Activated naive CD4-positive, alpha-beta T cell treated with Interleukin-2 at 50 U/mL for 16 hours (primary cell): ENCODE measurements at places on chromosomes 5 and 9.
A peak's percentile ranks its signal among the peaks of the same experiment; 100 is the strongest.

DNA sequence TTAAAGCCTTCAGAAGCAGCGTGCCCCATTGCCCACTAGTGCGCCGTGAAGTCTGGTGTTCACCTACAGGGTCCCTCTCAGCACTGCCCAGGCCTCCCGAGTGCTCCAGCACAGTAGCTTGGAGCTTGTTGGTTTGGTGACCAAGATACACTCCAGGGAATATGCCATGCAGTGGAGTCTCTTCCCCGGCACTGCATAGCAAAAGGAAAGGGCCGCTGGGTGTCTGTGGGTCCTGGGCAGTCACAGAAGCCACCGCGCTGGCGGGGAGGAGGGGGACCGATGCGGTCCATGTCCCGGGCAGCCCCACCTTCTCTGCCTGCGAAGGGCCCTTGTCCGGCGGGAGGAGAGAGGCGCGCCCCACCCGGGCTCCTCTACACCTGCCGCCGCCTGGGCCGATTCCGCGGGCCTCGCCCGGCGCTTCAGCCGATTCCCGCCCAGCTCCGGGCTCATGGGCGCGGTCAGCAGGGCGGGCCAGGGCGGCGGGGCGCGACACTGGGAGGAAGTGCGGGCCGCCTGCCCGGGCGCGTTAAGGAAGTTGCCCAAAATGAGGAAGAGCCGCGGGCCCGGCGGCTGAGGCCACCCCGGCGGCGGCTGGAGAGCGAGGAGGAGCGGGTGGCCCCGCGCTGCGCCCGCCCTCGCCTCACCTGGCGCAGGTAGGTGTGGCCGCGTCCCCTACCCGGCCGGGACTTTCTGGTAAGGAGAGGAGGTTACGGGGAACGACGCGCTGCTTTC is at the start of gene SYK:
TSS of gene SYK (plus strand) at position 579 of the 732 bp plus-strand sequence. CDS start 42,080 bp downstream, outside the sequence.
- no peak for DNase-seq

GRCh38 chr9:130451509-130452388 is 7.0 kb downstream of the ASS1 start:
- DNase-seq = no peak

DNA sequence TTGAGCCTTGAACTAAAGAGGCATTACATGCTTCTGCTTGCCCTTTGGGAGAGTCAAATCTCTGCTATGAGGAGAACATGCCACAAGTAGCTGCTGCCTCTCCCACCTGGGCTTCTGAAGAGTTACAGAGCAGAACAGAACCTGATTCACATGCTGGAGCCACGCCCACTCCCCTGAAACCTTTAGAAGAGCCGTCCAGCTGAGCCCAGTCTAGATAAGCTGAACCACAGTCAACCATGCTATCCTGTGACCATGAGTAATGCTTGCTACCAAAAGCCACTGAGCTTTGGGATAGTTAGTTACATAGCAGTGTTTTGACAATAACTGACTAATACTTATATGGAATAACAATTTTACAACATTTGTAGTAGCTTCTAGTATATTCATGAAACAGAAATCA is 111.0 kb upstream of the VCAN start:
- no peak for DNase-seq

GRCh38 chr5:33319841-33320240 is 120.9 kb upstream of the TARS1 start:
- DNase-seq = no peak

GRCh38 chr9:98149422-98149821 is 30.4 kb upstream of the TRIM14 start:
- DNase-seq = no peak

DNA sequence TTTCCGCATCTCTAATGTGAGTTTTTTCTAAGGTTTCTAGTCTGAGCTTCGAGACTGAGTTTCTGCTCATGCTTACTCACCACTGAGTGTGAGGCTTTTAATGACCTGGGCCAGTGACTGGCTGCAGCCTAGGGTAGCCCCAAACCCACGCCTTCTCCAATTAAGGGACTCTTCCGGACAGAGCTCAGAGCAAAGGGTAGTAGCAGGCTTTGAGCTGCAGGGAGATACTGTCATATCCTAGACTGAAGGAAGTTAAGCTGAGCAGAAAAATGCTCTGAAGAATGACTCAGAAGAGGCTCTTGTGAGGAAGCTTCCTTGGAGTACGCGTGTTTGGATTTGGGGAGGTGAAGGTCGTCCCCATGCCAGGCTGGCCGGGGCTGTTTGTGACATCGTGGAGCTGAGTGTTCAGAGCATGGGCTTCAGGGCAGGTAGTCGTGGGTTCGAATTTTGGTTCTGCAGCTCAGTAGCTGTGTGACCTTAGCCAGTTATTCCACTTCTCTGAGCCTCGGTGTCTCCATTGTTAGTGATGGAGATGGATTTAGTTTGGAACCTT is 3.5 kb downstream of the USP20 start:
- DNase-seq = peak; percentile 16

DNA sequence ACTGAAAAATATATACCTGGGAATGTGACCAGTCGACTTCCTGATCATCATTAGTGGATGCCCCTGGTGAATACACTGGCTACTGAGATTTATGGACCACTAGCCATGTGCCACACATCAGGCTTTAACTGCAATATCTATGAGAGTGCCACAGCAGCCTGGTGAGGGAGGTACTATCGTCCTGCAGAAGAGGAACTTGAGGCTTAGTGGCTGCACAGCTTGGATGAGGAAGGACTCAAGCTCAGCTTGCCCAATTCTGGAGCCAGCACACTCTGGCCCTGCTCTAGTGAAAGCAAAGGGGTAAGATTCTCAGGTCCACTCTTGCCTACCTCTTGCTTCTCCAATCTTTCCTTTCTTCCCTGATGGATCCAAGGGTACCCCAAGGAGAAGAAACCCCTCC is 129.3 kb downstream of the ENTREP1 start:
- no peak for DNase-seq

DNA sequence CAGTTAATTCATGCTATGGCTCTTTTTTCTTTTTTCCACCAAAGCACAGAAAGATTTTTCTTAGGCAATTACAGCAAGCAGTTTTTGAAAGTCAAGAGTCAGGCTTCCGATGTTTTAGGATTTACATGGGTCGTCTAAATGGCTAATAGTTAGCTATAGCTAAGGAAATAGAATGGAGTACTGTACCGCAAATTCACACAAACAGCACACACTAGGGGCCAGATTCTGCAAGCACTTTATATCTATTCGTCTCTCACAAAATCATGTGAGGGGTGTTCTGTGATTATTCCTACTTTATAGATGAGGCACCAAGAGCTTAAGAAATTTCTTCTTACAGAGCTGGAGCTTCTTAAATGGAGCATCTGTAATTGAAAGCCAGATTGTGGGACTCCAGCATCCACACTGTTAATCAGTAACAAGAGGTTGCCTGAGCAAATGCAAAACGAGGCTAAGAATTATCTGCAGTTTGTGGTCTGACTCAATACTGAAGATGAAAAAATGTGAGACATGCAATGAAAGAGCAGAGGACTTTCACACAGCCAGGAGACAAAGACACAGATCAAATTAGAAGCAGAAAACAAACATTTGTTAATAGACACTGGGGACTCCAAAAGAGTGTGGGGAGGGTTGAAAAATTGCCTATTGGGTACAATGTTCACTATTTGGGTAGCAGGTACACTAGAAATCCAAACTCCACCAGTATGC is 62.7 kb upstream of the CTXN3 start:
- DNase-seq = no peak

GRCh38 chr9:93077811-93078210 is 18.2 kb upstream of the CARD19 start:
- DNase-seq = no peak

DNA sequence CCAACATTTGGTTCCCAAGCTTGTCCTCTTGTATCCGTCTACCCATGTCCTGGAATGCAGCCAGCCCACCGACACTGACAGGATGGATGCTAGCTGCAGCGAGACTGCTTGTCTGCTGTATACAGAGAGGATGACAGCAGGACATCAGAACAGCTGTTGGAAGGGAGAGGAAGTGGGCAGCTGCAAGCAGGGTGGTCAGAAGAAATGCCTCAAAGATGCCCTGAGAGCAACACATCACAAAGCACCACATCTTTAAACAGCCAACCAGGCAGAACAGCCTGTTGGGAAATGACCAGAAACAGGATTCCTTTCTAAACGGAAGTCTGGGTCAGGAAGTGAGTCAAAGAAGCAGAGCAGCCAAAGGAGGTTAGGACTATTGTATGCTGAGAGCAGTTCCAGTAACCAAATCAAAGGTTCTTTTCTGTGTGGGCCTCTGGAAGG is 219.1 kb downstream of the NDUFS4 start:
- no peak for DNase-seq

DNA sequence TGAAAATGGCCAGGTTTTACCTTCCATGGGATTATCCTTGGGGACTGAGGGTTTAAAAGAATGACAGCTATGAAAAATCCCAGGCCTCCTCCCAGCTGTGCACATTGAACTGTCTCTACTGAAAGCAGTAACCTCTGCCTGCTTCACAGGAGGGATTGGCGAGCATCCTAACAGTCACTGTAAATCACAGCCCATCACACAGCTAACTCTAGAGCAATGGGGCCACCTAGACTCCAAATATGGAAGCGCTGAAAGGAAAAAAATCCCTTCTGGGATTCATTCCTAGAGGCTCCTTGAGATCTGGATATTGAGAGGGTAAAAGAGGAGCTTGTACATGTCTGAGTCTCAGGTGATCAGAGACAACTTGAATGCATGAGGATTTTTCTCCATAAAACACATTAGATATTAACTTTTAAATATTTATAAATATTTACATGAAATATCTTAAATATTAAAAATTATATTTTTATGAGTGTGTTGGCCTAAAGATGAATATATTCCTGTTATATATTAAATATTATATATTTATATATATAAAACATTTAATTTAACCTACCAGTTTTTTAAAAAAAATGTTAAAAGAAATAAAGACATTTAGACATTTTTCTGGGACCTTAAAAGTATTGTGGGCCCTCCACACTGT is 133.8 kb upstream of the SLC24A2 start:
- DNase-seq = no peak

GRCh38 chr5:36613241-36613640 is 6.8 kb downstream of the SLC1A3 start:
- no peak for DNase-seq

DNA sequence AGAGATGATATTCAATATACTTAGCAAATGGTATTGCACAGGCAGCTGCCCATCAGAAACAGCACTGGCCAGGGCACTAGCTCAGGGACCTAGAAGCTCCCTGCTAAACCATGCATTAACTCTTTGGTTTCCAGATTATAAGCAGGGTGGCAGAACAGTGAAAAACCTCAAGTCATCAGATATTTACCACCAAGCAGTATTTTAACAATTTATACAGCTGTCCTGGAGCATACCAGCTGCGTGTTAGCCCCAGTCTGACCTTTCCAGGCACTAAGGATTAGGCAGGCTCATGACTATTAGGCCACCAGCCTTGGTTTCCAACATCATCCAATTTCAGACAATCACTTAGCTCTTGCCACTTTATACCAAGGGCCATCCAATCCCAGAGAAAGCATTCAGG is 326.5 kb downstream of the CAAP1 start:
- DNase-seq = no peak

DNA sequence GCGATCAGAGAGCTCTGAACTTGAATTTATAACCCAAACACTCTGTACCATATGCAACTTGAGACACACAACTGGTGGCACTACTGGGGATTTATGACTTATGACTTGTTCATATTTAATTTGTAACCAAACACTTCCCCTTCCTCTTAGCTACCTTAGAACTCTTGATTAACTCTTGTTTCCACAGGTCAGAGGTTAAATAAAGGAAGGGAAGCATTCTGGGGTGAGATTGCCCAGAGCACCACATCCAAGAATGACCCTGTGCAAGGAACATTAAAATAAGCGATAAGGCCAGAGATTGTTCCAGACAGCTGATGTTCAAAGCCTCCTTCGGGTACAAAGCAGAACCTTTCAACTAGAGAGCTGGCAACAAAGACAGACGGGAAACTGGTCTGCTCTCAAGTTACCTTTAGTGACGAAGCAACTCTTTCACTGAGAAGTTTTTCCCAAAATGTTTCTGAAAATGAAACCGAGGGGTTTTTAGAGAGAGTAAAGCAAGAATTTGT is 242.6 kb downstream of the DENND1A start:
- no peak for DNase-seq

GRCh38 chr9:125284855-125285254 is 23.2 kb downstream of the GAPVD1 start:
- DNase-seq = no peak

DNA sequence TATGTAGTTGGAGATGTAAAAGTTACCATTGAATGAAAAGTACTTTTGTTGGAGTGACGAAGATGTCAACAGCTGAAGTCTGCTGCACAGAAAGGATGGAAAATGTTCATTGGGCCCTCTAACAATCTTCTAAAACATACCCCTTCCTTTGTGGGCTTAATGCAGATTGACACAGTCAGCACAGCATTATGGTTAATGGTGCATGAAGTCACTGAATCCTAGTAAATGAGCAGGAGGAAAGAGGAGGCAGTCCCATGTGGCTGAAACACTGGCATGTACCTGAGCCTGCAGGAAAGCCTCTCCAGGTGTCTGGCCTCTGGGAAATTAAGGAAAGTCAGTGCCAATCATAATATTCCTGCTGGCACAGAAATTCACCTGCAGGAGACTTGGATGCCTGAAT is 153.8 kb downstream of the ARL15 start:
- DNase-seq = no peak

- no peak for DNase-seq
Measured at GRCh38 chr5:154077696-154078095, 38.9 kb downstream of the MFAP3 start.

DNA sequence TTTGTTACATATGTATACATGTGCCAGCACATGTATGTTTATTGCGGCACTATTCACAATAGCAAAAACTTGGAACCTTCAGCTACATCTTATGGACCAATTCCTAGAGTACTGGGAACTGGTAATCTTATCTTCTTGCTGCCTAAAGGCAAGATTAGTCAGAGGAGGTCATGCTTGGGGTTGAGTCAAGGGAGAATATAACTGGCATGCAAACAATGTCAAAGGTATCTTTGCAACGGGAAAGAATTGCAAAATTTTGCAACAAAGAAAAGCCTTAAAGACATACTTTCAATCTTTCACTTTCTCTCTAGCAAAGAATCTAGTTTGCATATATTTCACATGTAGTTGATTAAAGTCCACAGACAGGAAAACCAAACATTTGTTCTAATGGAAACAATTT is 145.2 kb downstream of the EDIL3 start:
- DNase-seq = no peak

DNA sequence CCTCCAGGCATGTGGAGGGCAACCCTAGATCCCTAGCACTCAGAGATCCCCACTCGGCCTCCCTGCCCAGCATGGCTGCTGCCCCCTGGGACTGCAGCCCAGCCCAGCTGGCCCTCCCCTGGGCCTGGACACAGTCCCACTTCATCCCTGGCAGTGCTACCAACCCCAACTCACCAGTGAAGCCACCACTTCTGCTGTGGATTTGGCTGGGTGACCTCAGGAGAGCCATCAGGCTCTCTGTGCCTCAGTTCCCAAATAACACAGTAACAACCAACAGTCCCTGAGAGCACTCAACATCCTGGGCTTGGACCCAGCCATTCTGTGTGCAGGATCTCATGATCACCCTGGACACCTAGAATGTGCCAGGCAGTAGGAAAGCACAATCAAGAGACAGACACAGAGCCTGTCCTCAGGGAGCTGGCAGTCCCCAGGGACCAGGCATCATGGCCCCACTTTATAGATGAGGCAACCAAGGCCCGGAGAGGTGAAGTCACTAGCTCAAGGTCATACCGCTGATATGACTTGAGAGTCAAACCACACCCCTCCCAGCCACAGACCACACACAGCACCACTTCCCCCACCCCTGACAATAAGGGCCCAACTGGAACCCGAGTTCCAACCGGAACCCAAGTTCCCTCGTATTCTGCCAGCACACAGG is 4.7 kb upstream of the PSMB7 start:
- no peak for DNase-seq
